Choroid plexus epithelial cell (primary cell): ENCODE measurements at places on chromosomes 13 and 19.

DNA sequence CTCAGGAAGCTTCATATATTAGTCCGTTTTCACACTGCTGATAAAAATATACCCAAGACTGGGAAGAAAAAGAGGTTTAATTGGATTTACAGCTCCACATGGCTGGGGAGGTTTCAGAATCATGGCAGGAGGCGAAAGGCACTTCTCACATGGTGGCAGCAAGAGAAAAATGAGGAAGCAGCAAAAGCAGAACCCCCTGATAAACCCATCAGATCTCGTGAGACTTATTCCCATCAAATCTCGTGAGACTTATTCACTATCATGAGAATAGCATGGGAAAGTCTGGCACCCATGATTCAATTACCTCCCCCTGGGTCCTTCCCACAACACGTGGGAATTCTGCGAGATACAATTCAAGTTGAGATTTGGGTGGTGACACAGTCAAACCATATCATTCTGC, 23.1 kb downstream of the FLT3 start:
- DNase-seq, result no peak

- DNase-seq, result peak; percentile 69
Measured at GRCh38 chr13:23020246-23020843, 160.4 kb upstream of the SGCG start.

DNA sequence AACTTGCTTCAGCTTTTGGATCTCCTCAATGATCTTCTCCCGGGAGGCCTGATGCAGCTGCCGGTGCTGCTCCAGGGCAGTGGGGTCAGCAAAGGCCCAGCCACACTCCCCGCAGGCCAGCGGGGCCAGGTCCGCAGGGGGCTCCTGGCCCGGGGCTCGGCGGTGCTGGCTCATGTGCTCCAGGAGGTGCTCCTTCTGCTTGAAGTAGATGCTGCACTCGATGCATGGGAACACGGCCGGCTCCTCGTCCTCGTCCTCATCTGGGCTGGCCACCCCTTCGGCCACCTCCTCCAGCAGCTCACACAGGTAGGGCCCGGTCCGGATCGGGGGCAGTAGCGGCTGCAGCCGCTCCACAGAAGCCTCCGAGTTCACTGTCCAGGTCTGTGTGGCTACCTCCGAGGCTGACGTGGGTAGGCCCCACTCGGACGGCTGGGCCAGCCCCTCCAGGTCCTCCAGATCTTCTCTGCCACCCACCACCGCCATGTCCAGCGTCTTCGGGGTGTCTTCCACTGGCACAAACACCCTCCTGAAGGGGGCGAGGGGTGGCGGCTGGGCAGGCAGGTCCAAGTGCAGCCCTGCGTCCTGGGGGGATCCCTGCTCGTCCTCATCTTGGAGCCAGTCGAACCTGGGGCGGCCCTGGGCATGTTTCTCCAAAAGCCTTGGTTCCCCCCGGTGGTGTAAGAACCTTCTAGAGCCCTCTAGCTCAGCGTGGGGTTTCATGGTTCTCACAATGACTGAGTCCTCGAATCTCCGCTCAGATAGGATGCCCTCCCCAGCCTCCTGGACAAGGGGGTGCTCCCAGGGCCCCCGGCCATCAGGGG, 9.7 kb downstream of the WIZ start:
- DNase-seq, result no peak

DNA sequence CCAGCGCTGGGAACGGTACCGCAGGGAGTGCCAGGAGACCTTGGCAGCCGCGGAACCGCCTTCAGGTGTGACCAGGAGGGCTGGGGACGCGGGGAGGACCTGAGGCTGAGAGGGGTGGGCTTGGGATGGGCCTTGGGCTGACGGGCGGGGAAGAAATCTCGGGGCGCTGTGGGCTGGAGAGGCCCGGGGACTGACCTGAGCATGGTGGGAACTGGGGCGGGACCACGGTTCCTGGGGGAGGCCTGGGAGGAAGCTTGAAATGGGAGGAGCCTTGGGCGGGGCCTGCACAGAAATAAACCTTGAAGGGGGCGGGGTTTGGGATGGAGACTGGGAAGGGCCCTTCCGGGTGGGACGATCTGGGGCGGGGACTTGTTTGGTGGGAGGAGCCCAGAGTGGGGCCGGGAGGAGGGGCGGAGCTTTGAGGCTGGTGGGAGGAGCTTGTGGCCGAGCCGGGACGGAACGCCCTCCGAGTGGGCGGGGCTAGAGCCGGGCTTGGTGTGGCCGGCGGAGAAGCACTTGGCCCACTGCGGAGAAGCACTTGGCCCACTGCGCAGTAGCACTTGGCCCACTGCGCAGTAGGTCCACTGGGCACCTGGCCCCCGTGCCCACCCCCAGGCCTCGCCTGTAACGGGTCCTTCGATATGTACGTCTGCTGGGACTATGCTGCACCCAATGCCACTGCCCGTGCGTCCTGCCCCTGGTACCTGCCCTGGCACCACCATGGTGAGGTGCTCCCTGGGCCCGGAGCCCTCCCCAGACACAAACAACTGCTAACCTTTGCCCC, 2.8 kb downstream of the GIPR start:
- DNase-seq, result peak; percentile 86

DNA sequence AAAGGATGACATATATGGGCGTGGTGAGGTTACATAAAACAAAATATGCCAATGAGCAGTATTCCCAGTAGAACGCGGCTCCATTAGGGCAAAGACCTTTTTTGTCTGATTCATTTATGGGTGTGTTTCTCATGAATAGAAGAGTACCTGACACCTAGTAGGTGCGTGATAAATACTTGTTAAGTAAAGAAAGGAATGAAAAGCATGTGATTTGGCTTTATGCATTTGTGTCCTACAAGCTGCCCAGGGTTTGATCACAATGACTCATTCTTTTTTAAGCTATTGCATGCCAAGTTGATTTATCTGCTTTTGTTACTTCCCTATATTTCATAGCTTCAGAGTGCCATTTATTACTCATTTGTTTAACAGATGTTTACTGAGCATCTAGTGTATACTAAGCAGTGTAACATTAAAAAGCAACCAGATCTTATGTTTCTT, 19.1 kb upstream of the KCTD4 start:
- DNase-seq, result peak; percentile 58
